Keratinocyte (primary cell): ENCODE measurements at places on chromosomes 5 and 9. TPM values are rescaled to one million over a fixed set of nuclear protein-coding genes. Genes with fewer than 3 reads are reported as not detected.

Gene ADCY2
- polyA plus RNA-seq, result 0.01 to 0.13 TPM in 2 of 3 replicates, not detected in the other

Gene GBGT1
- polyA plus RNA-seq, result 0.42 to 0.74 TPM (median 0.54 TPM) in 3 replicates

Gene FOXD4L3
- not detected in 3 replicates for polyA plus RNA-seq

DNA sequence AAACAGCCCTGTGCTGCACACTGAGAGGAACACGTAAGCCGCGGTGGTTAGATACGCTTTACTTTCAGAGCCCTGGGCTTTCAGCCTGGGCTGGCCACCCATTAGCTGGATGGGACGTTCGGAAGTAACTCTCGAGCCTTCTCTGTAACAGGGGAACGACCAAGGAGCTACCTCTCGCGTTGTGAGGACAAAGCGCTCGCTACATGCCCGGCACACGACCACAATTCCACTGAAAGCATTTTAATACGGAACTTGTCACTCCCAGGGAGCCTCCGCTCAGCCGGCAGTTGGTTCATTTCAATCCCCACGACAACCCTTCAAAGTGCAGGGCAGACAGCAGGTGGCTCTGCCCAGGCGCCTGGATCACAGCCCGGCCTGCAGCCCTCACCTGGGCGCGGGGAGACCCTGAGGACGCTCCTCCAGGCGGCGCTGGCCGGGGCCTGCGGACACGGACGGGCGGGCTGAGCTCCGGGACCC lies 368 bp downstream of the SURF1 start:
- H3K27me3 ChIP-seq, result no peaks in the 10 kb centered on the region
- peak overlapping the region; percentile 49 for H3K27ac ChIP-seq
- H3K4me1 ChIP-seq, result peaks cover 19% of the 10 kb centered on the region

- H3K36me3 ChIP-seq, result no peaks in the 10 kb centered on the region
- DNase-seq, result no peak
- H3K27ac ChIP-seq, result no peak overlapping the region
- H3K4me3 ChIP-seq, result no peak overlapping the region
Measured at GRCh38 chr9:29773676-29774075, 2200.4 kb upstream of the C9orf72 start.

GRCh38 chr9:92657296-92658094 lies 12.4 kb downstream of the IPPK start:
- H3K4me1 ChIP-seq, result peaks cover 36% of the 10 kb centered on the region
- H3K4me3 ChIP-seq, result no peak overlapping the region
- no peak for DNase-seq
- no peaks in the 10 kb centered on the region for H3K27me3 ChIP-seq
- no peak overlapping the region for H3K27ac ChIP-seq

GRCh38 chr5:173712609-173713175 lies 96.2 kb upstream of the BOD1 start:
- no peak overlapping the region for H3K27ac ChIP-seq
- no peak for DNase-seq
- H3K4me3 ChIP-seq, result no peak overlapping the region

- peaks cover 54% of the 10 kb centered on the region for H3K27me3 ChIP-seq
- H3K27ac ChIP-seq, result no peak overlapping the region
- peak overlapping the region; percentile 33 for H3K4me3 ChIP-seq
- H3K36me3 ChIP-seq, result no peaks in the 10 kb centered on the region
- no peak for DNase-seq
- no peaks in the 10 kb centered on the region for H3K4me1 ChIP-seq
Measured at GRCh38 chr5:115962565-115963402, 509 bp downstream of the LVRN start.

DNA sequence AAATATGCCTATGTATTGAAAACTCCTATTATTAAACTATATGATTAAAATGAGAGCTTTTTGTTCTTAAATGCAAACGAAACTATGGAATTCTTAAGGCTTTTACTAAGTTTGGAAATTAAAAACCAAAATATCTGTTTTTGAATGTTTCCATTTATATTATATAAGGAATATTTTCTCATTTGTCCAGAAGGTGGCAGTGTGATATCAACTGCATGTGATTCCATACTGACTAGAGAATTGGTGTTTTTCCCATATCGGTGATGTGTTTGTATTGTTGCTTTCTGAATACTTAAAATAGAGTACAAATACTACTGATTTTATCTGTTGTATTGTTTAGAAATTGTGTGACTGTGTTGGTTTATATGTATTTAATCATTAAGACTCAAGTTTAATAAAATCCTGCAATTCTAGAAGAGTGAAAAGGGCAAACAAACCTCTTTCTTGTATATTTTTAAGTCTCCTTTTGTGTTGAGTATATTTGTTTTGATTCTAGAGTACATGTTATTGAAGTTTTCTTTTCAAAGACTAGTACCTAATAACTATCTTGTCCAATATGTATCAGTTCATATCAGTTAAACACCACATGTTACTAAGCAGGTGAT lies 320.8 kb downstream of the CCDC171 start:
- H3K36me3 ChIP-seq, result no peaks in the 10 kb centered on the region
- H3K27me3 ChIP-seq, result no peaks in the 10 kb centered on the region
- no peak overlapping the region for H3K27ac ChIP-seq
- H3K4me3 ChIP-seq, result no peak overlapping the region

DNA sequence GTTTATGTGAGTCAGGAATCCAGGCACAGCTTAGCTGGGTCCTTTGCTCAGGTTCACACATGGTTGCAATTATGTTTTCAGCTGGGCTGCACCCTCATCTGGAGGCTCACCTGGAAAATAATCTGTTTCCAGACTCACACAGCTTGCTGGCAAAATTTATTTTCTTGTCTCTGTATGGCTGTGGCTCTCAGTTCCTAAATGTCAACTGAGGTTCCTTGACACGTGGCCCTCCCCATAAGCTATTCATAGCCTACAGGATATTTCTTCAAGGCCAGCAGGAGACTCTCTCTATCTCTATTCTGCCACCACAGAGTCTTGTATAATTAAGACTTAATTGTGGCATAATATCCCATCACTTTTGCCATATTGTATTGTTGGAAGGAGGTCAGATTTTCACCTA lies 732.0 kb downstream of the CDH18 start:
- H3K4me1 ChIP-seq, result no peaks in the 10 kb centered on the region
- no peak for DNase-seq
- H3K27me3 ChIP-seq, result no peaks in the 10 kb centered on the region
- no peak overlapping the region for H3K4me3 ChIP-seq
- no peak overlapping the region for H3K27ac ChIP-seq
- no peaks in the 10 kb centered on the region for H3K36me3 ChIP-seq
